H4 (cell line): ENCODE measurements at places on chromosomes 4 and X.

- DNase-seq, result no peak
These were observed 12.8 kb downstream of the SMIM10L2A start for GRCh38 chrX:135434258-135435138.

DNA sequence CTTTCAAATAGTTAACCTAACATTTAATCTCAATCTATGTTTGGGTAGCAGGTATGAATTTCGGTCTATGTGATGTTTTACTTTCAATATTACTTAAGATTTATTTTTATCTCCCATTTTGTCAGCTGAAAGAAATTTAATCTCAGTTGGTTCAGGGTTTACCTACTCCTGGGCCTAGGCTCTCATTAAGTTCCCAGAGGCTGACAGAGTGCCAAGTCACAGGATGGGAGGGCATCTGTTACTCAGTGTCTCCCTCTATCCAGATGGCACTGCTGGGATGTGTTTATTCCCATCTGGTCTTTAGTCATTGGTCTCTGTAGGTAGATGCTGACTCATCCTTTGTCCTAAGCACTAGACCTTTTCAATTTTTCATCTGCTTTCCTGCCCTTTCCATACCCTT lies 129.4 kb upstream of the ARSJ start:
- peak; percentile 50 for DNase-seq

- no peak for DNase-seq
These were observed 91.4 kb upstream of the ADGRG2 start for GRCh38 chrX:19213610-19214152.

DNA sequence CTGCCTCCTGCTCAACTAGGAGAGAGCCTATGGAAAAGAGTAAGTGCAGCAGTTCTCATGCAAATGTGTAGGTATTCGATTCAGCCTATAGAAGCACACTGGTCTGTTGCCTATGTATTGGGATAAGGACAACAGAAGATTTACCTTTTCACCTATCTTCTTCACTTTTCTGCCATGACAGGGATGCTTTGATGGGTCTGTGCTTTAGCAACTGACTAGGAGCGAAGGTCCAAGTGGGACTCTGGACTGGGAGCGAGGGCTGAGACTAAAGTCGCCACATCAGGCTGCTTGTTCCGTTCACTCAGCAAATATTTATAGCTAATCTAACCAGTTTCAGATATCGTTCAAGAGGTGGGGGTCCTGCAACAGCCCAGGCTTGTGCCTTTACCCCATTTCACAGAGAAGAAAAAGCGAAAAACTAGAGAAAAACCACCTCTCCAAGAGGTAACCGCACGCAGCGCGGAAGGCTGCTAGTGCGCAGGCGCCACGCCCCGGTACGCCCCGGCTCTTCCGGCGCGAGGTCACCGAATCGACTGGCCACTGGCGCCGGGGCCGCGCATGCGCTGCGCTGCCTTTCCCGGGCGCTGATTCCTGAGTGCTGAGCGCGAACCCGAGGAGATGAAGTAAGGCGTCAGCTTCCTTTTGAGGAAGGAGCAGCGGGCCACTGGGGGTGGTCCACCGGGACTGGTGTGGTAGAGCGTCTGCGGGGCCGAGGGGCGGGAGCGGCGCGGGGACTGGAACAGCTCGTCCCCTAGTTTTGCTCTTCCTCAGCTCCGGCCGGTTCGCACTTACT lies at the start of gene RBMX2:
RBMX2 (plus strand) TSS at position 573 of the 793 bp plus-strand sequence; CDS start at position 619, 46 bp downstream.
- DNase-seq, result peak; percentile 66
